Lower leg skin (tissue), 4 donors: ENCODE measurements at places on chromosomes 5 and 9. TPM values are rescaled to one million over a fixed set of nuclear protein-coding genes. Genes with fewer than 3 reads are reported as not detected.

- DNase-seq: no peak
These were observed 54.8 kb downstream of the MYO10 start for GRCh38 chr5:16881251-16881650.

DNA sequence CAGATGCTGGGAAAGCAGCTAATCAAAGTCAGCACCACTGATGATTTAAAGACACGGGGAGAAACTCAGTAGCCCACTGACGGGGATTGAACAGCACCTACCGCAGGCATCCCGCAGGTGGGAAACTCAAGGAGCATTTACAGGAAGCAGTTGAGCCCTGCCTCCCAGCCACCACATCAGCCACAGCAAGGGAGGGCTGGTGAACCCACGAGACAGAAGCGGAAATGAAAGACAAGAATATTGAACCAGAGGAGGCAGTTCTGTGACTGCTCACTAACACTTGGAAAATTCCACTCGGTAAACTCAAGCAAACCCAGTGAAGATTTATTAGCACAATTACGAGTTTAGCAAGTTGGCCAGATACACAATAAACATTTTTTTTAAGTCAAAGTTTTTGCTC is 10.6 kb upstream of the FAM163B start:
- DNase-seq: no peak

DNA sequence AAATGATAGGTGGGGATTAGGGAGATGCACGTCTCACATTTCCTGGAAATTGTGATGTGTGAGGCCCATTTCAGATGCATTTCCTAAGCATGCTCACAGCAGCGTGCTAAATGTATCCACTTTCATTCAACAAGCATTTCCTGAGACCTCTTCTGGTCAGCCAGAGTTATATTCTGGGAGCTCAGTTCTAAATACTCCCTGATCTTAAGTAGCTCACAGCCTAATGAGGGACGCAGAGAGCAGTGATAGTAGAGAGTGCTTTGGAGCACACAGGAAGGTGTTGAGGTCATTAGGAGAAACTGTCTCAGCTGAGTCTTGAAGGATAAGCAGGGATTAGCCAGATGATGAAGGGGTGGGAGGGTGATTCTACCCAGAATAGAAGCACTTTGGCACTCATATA is 46.2 kb upstream of the FSD1L start:
- no peak for DNase-seq

Gene PRRX2
- 16.3 TPM for total RNA-seq

Gene AJM1
- total RNA-seq: 2.9 TPM

- DNase-seq: no peak
These were observed 109.0 kb downstream of the BAAT start for GRCh38 chr9:101275769-101276250.

- DNase-seq: no peak
These were observed 104.4 kb upstream of the CPLX2 start for GRCh38 chr5:175766963-175767362.

Gene WHRN
- 10.2 TPM for total RNA-seq
